Tongue (tissue), 3 donors: ENCODE measurements at places on chromosomes 3 and 15. TPM values are rescaled to one million over a fixed set of nuclear protein-coding genes. Genes with fewer than 3 reads are reported as not detected.

- DNase-seq: no peak
These were observed 78.7 kb downstream of the PLXNA1 start for GRCh38 chr3:127061641-127062040.

DNA sequence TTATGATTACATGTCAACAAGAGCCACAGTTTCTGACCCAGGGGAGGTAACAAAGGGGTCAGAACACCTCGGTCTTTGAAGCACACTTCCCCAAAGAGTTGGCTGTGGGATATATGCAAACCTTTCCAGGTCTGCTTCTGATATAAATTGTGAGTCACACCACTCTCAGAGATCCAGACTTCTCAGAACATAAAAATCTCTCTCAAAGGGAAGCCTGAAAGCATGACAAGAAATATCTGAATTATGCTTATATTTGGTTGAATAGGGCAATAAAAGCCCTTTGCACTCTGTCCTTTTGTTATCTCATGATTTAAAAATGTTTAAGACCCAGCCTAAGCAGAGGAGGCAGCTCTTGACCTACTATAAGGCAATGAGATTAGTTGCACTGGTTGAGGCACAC, 56.8 kb downstream of the MYH15 start:
- no peak for DNase-seq

DNA sequence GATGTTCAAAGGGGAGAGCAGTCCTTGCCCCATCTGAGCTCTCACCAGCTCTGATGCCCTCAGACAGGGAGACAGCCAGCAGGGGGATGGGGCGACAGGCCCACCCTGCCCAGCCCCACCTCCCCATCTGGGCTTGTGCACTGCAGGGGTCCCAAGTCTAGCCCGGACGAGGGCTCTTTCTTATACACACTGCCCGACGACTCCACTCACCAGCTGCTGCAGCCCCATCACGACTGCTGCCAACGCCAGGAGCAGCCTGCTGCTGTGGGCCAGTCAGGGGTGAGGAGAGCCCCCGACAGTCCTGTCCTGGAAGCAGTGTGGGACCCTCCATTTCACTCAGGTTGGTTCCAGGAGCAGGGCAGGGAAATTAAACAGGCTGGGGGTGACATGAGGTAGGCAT, 73.9 kb downstream of the BOC start:
- no peak for DNase-seq

GPR62 gene
- 0.41 TPM for total RNA-seq

DNA sequence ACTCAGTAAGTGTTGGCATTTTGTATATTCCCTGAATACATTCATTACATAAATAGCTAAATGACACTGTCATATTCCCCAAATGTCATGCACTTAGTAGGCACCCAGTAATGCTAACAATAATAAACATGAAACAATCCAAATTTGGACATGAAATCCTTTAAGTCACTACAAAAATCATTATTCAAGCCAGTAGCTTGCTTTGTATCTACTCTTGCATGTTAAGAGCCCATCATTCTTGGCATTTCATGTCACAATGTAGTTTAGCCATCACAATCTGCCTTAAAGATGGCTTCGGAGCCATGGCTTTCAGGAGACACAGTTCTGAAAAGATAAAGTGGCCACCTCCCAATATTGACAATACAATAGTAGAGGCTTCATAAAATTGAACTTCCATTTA, 32.9 kb upstream of the TM4SF4 start:
- no peak for DNase-seq

GREM1 gene
- 1.6 TPM for total RNA-seq

GRCh38 chr3:42226470-42227425, 39.2 kb downstream of the CCK start:
- DNase-seq: no peak

GRCh38 chr3:44412365-44412764, 65.1 kb downstream of the ZNF445 start:
- DNase-seq: no peak

- DNase-seq: no peak
These were observed 61.4 kb downstream of the DENND4A start for GRCh38 chr15:65730549-65731172.

DNA sequence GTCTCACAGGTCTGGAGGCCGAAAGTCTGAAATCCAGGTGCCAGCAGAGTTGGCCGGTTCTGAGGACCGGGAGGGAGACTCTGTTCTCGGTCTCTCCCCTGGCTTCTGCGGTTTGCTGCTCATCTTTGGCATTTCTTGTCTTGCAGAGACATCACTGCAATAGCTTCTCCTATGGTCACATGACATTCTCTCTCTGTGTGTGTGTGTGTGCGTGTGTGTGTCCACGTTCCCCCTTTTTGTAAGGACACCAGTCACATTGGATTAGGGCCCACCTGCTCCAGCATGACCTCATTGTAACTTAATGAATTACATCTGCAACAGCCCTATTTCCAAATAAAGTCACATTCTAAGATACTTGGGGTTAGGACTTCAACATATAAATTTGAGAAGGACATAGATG, 12.4 kb upstream of the ATP10A start:
- peak; percentile 36 for DNase-seq

DNA sequence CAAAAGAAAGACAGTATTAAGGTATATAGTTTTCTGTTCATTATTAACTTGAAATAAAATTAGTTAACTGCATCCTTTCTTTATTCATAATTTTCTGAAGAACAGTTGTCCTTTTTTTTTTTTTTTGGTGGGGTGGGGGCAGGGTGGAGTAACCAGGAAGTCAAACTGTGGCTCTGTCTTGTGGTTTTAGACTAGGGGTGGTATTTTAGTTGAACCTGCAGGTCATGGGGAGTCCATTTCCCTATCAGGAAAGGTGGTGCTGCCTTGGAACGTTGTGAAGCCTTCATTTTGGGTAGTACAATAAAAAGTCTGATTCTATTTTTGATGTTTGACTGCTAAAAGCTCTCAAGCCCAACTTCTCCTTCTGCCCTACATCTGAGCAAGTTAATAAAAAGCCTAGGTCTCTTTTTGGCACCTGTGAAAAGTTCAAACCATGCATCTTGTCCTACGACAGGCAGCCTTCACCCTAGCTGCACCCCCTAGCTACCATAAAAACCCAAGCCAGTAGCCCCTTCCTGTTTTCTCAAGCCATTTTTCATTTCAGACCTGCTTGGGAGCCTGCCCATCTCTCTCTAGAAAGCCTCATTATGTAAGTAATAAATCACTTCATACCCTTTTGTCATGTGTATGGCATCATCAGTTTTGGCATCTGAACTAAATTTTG, 31.2 kb upstream of the RIOX2 start:
- no peak for DNase-seq

DNA sequence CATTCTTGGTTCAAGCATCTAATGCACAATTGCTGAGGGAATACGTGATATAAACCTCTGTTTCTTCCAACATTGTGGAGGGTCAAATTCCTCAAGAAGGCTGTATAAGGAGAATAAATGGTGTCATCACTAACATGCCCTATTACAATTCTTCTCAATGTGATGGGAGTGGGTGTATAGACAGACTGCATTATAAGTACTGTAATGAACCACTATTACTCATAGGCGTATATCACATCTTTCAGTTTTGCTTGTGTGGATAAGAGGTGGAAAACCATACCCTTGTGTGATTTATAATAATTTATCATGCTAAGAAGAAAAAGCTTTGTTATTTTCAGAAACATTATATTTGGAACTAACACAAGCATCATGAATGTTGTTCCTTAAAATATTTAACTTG, 35.3 kb upstream of the BBX start:
- no peak for DNase-seq

DNA sequence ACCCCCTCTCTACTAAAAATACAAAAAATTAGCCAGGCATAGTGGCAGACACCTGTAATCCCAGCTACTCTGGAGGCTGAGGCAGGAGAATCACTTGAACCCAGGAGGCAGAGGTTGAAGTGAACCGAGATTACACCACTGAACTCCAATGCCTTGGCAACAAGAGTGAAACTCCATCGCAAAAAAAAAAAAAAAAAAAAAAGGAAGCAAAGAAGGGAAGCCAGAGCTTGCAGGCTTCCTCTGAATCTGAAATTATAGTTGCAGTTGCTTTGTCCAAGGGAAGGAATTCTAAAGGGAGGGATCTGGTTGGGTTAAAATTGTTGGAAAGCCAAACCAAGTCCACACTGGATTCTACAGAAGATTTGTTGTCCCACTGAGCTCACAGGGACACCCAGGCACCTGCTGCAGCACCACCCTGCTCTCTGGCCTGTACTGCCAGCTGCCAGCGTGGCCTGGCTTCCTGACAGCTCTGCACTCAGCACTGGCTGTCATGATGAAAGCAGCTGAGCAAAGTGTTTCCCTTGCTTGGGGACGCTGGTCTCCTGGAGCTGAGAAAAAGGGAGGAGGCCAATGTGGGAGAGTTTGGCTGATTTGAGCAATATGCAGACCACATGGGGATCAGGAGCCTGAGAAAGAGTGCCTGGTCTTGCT, 88.8 kb upstream of the HES1 start:
- peak; percentile 95 for DNase-seq

DNA sequence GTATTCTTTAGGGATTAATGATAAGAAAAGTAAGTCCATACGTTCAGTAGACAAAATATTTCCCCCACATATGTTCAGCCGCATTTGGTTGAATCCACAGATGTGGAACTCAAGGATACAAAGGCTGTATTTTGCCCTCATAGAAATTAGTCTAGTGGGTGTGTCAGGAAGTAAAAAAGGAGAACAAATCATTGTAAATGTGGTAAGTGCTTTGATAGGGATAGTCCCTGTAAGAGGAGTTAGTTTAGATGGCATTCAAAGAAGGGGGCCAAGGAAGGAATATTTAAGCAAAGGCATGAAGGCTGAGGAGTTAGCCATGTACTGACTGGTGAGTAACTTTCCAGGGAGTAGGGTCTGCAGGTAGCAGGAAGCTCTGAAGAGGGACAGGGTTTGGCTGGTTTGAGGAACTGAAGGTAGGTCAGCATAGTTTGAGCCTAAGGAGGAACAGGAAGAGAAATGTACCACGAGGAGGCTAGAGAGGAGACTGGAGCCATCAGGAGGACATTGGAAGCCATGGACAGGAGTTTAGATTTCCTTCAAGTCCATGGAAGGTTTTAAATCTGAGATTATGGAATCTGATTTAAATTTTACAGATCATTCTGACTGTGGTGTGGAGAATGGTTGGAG, 98.8 kb downstream of the MME start:
- no peak for DNase-seq

DNA sequence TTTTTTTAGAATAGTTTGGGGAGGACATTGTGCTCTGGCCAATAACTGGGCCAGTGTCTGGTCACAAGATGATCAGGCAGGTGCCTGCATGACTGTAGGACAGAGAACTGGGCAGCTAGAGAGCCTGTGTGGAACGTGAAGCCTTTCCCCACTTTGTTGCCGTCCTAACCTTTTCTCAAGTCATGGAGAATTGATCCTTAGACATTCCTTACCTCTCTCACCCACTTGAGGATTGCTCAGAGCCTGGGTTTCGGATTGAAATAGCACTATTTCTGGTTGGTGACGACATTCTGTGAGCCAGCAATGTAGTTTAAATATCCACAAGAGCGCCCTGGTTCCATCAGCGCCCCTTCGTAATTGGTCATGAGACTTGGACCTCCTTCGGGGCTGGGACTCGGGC, 138.4 kb downstream of the IGF1R start:
- DNase-seq: peak; percentile 49

GOLGA6D gene
- total RNA-seq: not detected

GOLGA6L7 gene
- not detected for total RNA-seq

DNA sequence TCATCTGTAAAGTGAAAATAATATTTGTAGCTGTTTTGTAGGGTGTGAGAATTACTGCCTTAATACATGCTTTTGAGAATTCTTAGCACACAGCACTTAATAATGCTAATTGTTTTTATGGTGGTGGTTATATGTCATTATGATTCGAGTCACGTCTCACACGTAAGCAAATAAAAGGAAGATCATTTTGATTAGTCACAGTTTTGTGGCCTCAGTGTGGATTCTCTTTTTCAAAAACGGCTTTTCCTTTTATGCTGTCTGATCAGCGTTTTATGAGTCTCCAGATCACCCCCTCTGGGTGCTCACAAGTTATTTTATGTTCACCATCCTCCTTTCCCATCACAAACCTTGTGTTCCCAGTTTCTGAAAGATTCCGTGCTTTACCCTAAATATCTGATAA, 255.6 kb upstream of the CNTN4 start:
- no peak for DNase-seq

DNA sequence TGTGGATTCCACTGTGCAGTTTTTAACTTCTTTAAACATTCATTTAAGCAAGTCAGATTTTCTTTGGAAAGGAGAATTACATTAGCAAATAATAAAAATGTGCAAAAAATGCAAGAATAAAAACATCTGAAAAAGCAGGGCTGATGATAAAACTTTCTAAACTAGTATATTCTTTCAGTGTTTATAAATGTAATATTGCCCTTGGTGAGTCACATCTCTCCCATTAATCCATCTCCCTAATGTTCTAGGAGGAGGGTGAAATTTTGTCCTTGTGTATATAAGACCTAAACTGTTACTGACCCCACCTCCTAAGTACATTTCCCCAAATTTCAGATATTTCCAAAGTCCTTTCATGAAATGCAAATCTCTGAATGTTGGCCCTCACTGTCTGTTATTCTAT, 28.5 kb upstream of the DCUN1D1 start:
- DNase-seq: no peak

DNA sequence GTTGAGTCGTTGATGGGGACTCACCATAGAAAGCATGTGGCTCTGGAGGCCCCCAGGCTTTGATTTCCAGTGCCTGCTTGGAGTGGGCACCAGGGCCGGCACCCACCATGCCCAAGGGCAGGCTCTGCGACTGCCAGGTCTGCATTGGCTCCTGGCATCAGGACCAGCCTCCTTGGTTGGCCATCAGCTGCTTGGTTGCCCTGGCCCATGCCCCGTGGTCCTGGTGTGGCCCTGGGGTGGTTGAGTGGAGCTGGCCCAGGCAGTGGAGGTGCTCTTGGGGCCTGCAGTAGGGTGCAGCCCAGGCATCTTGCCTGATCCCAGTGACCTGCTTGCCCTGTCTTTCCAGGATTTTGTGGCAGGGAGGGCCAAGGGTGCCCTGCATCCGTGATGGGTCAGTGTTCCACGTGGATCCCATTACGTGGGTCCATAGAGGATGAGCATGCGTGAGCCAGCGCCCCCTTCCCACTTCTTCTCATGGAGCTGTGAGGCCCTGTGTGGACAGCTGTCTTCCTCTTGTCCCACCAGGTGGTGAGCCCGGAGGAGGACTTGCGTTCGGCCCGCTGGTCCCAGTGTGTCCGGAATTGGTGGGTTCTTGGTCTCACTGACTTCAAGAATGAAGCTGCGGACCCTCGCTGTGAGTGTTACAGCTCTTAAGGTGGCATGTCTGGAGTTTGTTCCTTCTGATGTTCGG, 187.0 kb downstream of the UBE3A start:
- DNase-seq: no peak

PP2D1 gene
- total RNA-seq: not detected

CYP1A1 gene
- 0.51 TPM for total RNA-seq

- DNase-seq: no peak
These were observed 172.8 kb upstream of the HES1 start for GRCh38 chr3:193962986-193963685.

- no peak for DNase-seq
These were observed 3.2 kb downstream of the CPEB1 start for GRCh38 chr15:82643992-82644391.

DNA sequence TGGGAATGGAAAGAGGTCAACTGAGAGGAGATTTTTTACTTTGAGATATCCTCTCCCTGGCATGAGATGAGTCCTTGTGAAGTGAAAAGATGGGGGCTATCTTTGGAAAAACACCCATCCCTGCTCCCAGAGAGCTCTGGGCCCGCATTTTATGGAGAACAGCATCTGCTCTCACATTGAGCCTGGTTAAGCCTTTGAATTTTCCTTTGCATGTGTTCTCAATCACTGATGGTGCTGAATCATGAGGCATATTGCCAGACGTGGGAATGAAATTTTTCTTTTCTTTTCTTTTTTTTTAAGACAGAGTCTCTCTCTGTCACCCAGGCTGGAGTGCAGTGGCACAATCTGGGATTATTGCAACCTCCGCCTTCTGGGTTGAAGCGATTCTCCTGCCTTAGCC, 24.4 kb downstream of the TMEM45A start:
- DNase-seq: no peak
